ENCODE measurements at places on chromosomes 5 and 9. TPM values are rescaled to one million over a fixed set of nuclear protein-coding genes. Genes with fewer than 3 reads are reported as not detected.

Gene TTC16
- not detected for total RNA-seq

Gene ROPN1L
- total RNA-seq, result not detected

Gene CCL27
- not detected for total RNA-seq

Gene FASTKD3
- total RNA-seq, result 9.9 TPM

Gene LCN6
- 21.0 TPM for total RNA-seq
